ENCODE measurements at places on chromosomes 13 and 19.

DNA sequence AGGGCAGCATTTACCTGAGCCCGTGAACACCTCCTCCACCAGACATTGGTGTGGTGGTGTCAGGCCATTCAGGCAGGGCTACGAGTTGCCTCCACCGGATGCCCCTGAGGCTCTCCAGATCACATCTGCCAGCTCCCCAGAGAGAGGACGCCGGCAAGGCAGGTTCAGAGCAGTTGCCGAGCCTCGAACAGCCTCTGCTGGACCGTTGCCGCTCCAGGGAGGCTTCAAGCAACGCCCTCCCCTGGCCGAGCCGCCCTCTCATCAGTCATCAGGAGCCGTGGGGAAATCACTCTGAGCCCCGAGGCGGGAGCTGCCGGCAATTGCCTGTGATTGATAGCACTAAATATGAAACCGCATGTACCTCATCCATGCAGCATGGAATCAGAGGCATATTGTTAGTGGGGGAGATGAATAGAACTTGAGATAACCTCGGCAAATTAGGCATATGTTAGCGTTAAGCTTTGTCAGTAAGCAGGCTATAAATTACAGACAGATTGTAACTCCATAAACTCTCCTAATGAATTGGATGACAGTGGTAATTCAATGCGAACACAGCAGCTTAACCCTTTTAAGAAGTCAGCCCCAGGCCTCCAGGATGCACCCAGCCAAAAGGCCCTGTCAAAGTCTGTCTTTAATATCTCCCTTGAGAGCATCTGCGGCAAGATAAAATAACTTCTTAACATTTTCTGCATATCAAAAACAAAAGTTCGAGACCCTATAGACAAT is 29.8 kb upstream of the SPACA7 start:
- DNase-seq = peak; percentile 1

GRCh38 chr19:4636151-4636717 is 3.1 kb upstream of the TNFAIP8L1 start:
- DNase-seq = peak; percentile 64

- DNase-seq = peak; percentile 57
Observed at GRCh38 chr19:38142176-38143035, 81.6 kb downstream of the DPF1 start.

DNA sequence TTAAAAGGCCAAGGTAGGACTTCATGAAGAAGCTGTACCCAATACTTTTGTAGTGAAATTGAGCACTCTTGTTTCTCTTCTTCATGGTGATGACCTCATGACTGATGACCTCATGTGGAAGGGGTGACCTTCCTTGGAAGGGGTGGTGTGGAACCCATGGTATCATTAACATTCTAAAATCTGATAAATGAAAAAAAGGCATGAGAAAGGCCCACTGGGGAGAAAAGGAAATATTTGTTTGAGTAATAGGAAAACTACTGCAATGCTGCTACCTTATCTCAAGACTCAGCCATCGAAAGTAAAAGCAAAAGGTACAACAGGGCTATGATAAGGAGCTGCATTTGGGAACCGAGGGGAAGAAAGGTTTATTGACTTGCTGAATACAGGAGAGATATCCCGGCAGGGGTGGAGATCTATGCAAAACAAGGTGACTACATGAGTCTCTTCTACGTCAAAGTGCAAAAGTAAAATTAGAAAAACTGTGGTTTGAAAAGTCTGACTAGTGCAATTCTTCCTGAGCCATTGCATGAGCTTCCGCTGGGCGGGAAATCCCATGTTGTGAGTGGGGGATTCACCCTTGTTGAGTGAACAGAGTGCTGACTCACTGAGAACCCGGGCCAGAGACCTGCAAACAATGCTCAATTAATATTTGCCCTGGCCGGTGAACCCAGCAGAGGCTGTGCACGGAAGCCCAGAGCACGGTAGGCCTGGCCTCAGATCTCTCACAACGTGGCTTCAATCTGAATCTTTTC is 138.9 kb upstream of the RFC3 start:
- DNase-seq = peak; percentile 26

DNA sequence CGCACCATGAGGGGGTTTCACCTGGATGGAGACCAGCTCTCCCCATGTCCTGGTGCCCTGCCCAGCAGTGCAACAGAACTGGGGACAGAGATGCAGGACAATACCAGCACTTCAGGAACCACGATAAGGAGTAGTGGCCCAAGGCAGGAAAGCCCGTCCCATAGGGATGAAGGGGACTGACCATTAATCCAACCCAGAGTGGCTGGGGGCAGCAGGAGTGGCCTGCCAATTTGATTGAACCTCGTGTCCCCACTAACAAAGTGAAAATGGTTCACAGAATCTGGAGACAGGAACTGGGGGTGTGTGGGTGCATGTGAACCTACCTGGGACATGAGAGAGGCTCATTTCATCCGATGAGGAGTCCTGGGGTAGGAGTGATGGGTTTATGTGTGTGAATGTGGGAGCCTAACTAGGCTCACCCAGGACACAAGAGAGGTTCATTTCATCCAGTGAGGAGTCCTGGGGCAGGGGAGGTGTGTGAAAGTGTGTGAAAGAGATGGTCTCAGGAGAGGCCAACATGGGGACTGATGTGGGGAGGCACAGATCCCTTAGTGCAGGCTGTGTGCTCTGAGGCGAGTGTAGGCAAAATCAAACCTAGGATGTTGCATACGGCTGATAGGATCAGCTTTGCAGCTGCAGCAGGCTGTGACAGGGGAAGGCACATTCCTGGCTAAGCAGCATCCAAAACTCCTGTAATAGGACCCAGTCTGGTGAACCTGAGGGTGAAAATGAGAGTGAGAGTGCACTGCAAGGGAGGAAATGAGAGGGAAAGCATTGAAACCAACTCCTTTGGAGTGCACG is 98.2 kb downstream of the ZNF429 start:
- no peak for DNase-seq

Measured in ELR (cell line).